Gastroesophageal sphincter (tissue), 4 donors: ENCODE measurements at places on chromosomes 7 and 10.
A peak's percentile ranks its signal among the peaks of the same experiment; 100 is the strongest.

- no peak for ATAC-seq
Measured at GRCh38 chr10:117198088-117198487, 799 bp downstream of the KCNK18 start.

GRCh38 chr7:129308047-129308446, 83.2 kb downstream of the AHCYL2 start:
- ATAC-seq = no peak

DNA sequence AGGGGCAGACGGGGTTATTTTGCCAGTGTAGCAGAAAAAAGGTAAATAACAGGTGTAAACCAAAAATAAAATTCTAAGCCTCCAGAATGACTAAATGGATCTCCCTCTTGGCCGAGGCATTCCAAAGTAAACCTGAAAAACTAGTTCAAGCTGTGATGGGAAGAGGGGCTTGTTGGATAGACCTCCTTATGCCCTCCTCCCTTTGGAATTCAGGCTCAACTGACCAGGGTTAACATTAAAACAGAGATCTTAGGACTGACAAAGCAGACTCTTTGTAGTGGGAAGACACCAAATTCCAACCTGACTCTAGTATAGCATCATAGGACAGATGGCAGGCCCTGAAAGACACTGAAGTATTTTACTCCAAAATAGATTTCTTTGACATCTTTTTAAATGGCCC, 113.8 kb upstream of the ITGB1 start:
- no peak for ATAC-seq

DNA sequence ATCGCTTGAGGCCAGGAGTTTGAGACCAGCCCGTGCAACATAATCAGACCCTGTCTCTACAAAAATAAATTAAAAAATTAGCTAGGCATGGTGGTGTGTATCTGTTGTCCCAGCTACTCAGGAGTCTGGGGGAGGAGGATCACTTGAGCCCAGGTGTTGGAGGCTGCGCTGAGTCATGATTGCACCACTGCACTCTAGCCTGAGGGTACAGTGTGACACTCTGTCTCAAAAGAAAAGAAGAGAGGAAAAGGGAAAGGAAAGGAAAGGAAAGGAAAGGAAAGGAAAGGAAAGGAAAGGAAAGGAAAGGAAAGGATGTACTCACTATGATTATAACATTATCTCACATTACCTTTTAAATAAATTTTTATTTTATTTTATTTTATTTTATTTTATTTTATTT, 56.5 kb upstream of the MPP7 start:
- no peak for ATAC-seq

- peak; percentile 84 for ATAC-seq
Measured at GRCh38 chr10:458421-458851, 231.0 kb downstream of the DIP2C start.

- ATAC-seq = no peak
Measured at GRCh38 chr7:54332301-54332700, 209.9 kb upstream of the VSTM2A start.

DNA sequence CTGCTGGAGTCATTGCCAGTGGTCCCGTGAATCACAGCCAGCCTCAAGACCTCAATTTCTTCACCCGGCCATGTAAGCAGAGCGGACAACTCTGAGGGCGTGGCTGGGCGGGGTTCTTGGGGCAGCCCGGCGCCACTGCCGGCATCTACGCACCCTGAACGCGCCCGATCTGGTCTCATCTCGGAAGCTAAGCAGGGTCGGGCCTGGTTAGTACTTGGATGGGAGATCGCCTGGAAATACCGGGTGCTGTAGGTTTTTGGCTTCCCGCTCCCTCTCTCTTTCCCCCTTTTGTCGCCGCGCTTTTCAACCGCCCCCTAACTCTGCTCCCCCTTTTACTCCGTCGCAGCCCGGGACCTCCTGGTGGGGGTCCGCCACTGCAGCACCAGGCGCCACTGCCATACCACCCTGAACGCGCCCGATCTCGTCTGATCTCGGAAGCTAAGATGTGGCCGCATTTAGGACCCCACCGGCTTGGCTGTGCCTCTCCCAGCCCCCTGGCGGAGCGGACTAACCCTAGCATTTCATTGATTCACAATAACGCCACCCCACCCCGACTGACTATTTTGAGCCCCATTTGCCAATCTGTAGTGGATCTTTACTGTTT, 25.3 kb downstream of the GARIN1A start:
- peak; percentile 60 for ATAC-seq

GRCh38 chr10:121268363-121268762, 329.9 kb downstream of the FGFR2 start:
- no peak for ATAC-seq

DNA sequence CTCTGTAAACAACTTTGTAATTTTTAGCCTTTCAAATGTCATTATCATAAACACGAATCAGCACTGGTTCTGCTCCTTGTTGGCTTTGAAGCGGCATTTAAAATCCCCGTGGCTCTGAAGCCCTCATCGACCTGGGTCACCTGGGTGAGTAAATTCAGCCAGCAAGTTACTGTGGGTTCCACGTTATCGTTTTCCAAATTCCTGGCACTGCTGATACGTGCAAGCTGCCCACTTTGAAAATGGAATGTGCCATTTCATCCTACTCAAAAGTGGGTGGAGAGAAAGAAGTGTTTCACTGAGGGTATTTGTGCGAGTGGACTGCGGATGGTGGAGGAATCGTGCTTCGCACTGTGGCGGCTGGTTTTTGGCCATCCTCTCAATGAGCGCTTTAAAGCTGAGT, 281.7 kb downstream of the KLF6 start:
- no peak for ATAC-seq

DNA sequence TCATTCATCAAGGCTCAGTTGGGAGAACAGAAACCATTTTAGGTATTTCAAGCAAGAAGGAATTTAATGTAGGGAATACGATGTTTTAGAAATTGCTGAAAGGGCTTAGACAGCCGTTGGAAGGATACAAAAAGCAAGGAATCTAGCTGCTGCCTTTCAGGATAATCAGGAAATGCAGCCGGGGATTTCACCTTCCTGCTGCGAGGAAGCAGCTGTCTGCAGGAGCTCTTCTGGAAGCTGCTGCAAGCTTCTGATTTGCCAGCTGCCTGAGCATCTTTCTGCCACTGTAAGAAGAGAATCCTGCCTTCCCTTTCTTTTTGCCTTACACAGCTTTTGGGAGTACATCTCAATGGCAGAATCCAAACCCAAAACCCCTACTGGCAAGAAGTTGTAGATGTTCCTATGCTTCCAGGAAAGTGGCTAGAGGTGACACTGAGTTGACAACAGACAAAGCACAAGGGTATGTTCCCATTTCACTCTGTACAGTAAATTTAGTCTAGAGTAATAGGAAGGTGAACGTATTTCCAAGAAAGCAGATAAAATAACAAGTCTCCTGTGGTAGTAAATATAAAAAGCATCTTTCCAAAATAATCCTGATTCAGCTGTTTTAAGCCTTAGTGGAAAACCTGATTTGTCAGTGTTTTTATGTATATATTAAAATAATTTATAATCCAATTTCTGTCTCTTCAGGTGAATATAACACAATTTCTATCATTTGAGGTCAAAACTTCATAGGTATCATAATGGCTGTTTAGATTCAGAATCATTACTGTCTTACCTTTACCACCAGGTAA, 148.4 kb upstream of the LRGUK start:
- no peak for ATAC-seq

GRCh38 chr10:17120694-17121093, 8.9 kb downstream of the CUBN start:
- no peak for ATAC-seq
